ENCODE measurements at places on chromosomes 7 and 10.

- DNase-seq = no peak
These were observed 54.2 kb upstream of the EBF3 start for GRCh38 chr10:130018265-130018664.

DNA sequence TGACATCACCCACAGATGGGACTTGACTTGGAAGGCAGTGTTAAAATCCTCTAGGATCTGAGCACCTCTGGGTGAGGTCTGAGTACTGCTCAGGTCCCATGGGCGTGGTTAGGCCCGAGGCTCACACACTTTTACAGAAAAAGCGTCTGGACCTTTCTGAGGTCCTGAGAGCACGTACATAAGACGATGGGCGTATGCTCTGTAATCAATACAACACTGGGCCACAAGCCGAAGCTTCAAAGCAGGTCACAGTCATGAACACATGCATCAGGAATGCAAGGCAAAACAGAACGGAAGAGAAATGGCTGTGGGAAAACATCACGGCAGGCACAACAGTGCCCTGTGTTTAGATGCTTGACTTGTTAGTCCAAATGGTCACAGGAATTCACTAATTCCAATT is 112.2 kb downstream of the LARP4B start:
- DNase-seq = no peak

GRCh38 chr7:101363734-101364374 is 1.2 kb downstream of the COL26A1 start:
- peak; percentile 42 for DNase-seq

GRCh38 chr7:44454348-44454747 is 36.1 kb downstream of the NUDCD3 start:
- DNase-seq = no peak

GRCh38 chr10:106515206-106515790 is 649.2 kb downstream of the SORCS1 start:
- DNase-seq = no peak

DNA sequence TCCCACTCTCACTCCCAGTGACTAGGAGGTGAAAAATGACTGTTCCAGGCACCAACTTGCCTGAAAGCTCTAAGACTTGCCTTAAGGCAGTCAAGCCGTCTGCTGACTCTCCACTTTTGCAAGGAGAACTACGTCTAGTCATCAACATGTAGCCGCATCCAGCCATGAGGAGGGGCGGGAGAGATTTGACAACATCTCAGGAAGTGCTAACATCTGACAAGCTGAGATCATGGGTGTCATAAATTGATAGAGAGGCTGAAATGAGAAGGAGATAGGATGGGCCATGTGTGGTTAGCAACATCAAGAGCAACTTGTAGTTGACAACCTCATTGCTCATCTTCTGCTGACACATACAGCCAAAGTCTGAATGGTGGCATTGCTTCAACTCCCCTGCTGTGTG is 9.0 kb upstream of the TBXAS1 start:
- no peak for DNase-seq

DNA sequence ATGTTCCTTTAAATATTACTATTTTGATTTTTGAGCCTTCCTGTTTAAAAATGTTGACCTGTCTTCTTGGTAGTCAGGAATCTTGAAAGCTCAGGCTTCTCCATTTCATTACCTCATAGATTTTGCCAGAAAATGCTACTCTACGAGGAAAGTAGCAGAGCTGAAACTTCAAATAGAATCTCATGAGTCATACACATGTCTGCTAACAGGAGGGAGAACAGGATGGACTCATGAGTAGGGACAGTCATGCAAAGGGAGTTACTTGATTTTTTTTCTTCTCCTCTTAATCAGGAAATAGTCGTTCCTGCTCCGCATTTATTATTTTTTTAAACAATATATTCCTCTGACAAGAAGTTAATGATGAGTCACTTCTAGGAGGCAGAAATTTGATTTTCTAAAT is 37.0 kb upstream of the MINDY3 start:
- DNase-seq = no peak

GRCh38 chr7:157930926-157931466 is 594.2 kb downstream of the DNAJB6 start:
- DNase-seq = no peak

GRCh38 chr10:75694790-75695189 is 263.4 kb downstream of the LRMDA start:
- no peak for DNase-seq

DNA sequence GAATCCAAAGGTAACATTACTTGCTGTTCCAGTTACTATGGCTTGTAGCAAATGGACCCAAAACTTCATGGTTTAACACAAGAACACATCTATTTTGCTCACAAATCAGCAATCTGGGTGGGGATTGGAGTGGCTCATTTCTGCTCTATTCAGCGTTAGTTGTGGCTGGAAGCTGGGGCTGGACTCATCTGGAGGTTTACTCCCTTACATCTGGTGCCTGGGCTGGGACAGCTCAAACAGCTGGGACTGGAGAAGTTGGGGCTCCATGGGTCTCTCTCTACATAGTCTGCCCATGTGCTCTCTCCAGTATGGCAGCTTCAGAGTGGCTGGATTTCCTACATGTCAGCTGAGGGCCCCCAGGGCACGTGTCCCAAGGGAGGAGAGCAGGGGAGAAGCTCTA is 33.7 kb upstream of the NAMPT start:
- DNase-seq = no peak

GRCh38 chr10:28849821-28850220 is 172.5 kb downstream of the BAMBI start:
- DNase-seq = no peak

GRCh38 chr7:72053292-72053691 is 358.8 kb downstream of the CALN1 start:
- no peak for DNase-seq

- DNase-seq = peak; percentile 36
These were observed 11.8 kb upstream of the TIAL1 start for GRCh38 chr10:119608316-119609155.

DNA sequence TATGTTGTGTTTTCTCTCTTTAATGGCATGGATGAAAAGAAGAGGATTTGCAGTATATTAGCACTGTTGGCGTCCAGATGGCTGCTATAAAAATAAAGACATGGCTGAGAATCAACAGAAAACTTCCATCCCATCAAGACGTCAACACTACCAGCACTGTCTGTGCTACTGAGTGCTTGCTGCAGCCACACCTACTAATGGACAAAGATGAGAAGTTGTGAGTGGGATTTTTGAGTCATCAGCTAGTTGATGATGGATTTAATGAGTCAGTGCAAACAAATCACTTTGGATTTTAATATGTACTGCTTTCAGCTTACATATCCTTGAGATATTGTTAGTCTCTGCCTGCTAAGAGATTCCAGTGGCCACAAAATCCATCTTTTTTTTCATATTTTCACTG is 631.0 kb upstream of the ANKRD30A start:
- DNase-seq = no peak

DNA sequence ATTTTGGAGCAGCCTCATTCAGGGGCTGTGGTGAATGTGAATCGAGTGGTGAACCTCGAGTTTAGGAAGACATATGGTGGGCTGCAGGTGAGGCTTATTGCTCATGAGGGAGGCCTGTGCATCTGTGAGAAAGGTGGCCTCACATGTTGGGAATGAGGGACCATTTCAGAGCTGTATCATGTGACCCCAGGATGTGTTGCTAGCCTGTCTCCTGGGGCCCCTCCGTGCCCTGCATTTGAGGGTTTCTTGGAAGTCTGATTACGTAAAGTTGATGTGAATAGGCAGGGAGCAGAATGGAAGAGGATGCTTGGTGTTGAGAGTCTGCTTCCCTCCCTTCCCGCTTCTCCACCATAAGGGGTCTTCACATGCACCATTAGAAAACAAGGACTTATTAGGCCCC is 569.1 kb downstream of the LRMDA start:
- no peak for DNase-seq

DNA sequence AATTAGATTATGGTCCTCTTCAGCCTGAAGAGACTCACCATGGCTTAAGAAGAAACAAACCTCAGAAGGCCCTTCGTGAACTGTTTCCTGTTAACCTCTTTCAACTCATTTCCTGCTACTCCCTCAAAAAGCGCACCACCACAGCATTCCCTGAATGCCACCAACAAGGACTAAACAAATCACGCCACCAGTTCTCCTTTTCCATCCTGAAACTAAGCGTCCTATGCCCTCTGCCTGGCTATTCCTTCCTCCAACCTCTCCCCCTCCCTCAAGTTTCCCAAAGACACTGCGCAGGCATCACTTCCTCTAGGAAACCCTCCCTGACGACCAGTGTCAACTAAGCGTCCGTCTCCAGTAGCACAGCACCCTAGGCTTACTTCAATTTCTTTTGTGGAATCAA is 12.0 kb downstream of the YWHAG start:
- DNase-seq = no peak

- DNase-seq = no peak
These were observed 168.4 kb downstream of the RELN start for GRCh38 chr7:103821092-103821491.

DNA sequence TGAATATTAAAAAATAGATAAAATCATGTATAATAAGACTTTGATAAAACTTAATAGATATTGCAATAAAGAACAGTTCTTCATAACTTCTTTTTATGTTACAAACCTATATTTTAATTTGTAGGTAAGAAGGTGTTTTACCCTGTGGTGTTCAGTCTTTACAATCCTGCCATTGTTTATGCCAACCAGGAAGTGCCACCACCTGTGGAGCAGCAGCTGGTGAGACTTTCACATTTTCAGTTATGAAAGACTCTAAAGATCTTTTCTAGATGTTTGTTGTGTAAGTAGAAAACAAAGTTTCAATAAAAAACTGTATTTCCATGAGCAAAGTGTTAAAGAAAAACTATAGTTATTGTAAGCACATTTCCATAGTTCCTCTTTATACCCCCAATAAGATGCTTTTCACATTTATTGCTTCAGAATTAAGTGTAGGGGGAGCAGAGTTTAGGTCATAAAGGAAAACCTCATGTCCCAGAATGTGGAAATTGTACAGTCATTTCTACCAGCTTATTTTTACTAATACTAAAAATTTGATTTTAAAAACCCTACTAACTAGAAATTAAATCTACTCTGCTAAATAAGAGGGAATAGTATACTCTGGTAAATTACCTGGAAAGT is 28.7 kb downstream of the CSGALNACT2 start:
- DNase-seq = peak; percentile 25

DNA sequence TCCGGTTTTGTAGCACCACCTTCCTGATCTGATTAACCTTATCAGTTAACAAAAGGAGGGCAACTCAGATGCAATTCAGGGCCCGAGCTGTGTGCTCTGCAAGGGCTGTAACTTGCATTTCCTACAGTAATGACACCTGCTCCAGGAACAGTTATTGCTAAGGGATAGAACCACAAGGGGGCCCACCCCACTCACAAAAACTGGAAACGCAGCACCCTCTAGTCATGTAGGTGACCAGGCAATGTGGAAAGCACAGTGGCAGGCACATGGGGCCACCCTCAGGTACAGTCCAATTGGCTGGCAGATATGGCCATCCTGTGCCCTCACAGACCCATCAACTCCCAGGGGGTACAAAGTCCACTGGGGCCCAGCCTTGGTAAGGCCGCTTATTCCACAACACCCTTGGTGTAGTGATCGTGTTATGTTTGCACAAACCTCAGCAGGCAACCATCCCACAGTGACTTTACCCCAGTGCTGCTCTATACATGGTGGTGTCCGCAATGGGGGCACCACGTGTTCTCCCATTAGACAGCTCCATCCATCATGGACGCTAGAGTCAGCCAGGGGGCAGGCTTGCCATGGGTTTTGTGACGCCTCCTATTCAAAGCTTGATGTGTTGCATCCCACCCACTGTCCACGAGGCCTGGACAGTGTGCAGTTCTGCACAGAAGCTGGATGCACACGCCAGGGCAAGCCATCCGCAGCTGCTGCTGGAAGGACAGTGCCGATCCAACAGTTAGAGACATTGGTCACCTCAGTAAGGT is 9.4 kb downstream of the RNF133 start:
- DNase-seq = no peak

GRCh38 chr7:15462721-15463389 is 99.0 kb downstream of the AGMO start:
- no peak for DNase-seq

DNA sequence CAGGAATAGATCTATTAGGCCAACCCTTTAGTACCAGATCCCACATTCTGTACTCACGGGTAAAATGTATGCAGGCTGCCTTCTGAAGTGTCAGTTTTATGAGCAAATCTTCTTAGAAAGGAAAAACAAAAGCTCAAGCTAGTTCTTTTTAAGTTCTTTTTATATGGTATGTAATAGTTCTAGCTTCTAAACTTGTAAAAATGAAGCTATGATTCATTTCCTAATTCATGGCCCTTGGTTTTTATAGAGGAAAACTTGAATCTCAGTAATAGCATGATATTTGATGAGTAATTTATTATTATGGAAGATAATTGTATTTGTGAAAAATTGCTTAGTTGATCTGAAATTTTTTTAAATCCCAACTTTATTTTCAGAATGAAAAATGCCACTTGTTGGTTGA is 54.3 kb downstream of the SLK start:
- no peak for DNase-seq

DNA sequence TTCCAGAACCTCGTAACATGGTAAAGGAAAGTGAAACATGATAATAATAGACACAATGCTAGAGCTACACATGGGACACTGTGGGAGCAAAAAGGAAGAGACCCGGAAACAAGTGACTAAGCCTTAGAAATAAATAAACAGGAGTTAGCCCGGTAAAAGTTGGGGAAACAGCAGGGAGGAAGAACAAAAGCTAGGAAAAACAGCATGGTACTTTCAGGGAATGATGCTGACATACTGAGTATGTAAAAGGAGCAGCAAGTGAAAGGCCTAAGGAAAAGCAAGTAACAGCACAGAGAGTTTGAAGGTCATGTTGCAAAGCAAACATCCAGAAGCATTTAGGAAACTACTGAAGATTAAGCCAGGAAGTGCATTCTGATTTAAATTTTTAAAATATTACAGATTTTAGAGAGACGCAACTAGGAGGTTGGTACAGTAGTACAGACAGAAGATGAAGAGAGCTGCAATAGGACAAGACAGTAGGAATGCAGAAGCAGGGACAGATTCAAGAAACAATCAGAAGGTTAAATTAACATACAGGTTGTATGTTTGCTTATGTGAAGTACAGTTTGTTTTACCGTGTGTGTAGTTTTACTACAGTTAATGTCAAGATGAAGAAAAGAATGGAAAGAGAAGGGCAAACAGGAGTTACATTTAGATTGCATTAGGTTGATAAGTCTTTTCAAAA is 63.7 kb downstream of the ARHGAP12 start:
- no peak for DNase-seq

DNA sequence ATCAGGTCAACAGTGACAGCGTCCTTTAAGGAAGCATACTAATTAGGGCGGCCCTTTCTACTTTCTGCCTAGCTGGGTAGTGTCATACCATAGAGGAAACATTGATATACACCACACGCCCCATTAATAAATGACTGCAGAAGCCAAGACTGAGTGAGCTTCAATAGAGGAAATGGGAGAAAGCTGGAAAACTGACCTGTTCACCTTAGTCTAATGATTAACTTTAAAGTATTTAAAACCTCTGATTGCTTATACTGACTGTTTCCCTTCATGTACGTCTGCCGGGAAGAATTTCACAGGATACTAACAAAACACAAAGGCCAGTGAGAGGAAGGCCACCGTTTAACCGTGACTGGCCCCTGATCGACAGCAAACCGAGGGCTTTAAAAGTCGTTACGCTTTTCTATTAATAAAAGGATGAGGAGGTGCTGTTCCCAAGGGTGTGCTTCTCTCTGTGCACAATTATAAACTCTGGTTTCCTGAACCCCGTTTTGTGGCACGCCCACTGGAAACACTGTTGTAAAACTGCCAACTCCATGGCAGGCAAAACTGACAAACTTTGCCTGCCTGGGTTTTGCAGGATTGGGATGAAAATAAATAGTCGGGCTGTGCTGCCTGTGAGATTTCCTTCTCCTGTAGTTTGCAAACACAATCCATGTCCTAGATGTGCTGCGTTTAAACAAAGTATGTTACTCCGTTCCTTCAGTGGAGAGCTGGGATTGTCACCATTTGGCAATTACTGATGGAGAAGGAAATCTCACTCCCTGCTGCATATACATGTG is 137.6 kb downstream of the NRP1 start:
- DNase-seq = no peak

Data from NCI-H345 (cell line).